Mesothelial cell of epicardium (in vitro differentiated cells): ENCODE measurements at places on chromosomes 3 and 15.

DNA sequence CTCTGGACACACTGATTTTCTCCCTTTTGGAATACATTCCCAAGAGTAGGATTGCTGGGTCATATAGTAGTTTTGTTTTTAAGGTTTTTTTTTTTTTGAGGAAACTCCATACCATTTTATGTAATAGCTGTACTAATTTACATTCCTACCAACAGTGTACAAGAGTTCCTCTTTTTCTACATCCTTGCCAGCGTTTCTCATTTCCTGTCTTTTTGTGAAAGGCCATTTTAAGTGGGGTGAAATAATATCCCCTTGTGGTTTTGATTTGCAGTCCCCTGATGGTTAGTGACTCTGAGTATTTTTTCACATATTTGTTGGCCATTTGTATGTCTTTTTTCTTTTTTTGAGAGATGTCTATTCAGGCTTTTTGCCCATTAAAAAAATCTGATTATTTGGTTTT is 1205.5 kb downstream of the ROBO1 start:
- DNase-seq = no peak

GRCh38 chr3:8460815-8461456 is 40.7 kb upstream of the LMCD1 start:
- no peak for DNase-seq

DNA sequence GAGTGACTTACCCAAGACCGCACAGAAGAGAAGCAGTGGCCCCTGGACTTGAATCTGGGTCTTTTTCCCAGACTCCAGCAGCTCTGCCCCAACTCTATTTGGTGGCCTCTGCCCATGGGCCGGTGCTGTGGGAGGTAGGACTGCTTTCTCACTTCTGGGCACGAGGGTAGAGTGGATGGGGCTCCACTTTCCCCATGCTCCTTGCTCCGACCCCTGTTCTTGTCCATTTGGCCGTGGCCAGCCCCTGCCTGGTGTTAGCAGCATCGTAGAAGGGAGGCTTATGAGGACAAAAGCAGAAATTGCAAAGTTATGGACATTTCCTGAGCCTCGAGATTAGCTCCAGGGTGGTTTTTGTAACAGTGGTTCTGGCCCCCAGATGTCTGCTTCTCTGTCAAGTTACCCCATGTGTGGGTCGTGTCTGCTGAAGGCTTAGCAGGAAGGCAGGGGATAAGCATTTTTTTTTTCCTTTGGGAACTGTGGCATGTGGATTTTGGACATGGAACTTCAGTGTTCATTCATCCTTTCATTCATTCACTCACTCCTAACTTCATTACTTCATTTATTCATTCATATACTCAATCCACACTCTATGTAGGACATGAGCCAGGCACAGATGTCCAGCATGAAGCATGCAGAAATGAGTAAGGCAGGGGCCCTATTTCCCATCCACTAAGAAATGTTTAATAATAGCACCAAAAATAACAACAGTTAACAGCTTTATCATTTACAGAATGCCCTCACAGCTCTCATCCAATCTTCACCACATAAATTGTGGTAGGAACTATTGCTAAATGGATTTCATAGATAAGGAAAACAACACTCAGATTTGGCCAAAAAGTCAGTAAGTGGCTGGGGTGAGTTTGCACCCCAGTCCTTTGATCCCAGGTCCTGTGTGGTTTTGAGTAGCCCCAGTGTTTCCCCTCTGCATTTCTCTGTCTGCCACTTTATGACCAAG is 180.5 kb downstream of the OPA1 start:
- no peak for DNase-seq

DNA sequence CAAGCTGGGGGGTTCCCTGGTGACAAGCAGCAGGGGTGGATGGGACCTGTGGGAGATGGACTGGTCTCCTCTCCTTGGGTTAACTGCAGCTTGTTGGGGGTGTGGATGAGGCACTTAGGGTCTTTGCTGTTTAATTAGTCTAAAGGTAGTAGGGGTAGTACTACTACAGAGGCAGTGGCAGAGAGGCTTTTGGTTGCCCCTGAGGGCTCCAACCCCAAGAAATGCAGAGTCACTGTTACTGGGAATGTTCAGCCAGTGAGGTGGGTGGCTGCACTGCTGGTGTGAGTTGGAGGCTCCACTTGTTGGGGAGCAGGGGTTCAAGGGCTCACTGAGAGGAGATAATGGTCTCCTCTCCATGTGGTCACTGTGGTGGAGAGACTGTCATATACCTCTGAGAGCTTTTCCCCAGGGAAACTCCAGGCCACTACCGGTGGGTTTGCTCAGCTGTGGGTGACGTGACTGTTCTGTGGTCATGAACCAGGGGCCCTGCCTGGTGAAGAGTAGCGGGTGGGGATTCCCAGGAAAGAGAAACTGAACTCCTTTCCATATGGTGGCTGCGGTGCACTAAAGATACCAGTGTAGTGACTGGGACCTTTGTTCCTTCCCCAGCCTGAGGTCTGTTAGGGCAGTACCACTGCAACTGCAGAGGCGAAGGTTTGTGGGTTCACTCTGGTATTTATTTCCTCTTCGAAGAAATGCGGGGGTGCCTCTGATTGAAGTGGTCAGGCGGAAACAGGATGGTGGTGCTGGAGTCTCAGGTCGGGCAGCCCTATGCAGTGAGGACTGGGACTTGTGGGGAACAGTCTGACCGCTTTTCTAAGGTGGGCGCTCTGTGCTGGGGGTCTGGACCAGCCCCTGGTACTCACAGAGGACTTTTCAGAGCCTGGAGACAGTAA is 68.9 kb upstream of the TNFSF10 start:
- DNase-seq = no peak

- DNase-seq = no peak
These were observed 1123.7 kb upstream of the CADM2 start for GRCh38 chr3:83835040-83835439.

- DNase-seq = no peak
These were observed 10.4 kb upstream of the RTP1 start for GRCh38 chr3:187186801-187187421.

DNA sequence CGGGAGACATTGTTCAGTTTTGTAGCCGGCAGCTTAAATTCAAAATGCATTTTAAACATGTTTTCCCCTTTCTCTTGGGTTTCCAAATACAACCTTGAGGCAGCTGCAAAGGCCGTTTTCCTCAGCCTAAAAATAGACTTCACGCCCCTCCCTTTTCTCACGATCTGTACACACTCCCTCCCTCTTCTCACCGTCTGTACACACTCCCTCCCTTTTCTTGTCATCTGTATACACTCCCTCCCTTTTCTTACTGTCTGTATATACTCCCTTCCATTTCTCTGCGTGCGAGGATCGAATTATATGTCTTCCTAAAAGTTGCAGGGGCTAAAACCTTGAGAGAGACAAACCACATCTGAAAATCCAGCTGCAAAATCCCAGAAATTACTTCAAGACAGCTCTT is 8.9 kb downstream of the MUC4 start:
- no peak for DNase-seq

- DNase-seq = no peak
These were observed 289.4 kb upstream of the IGF1R start for GRCh38 chr15:98358971-98359370.

DNA sequence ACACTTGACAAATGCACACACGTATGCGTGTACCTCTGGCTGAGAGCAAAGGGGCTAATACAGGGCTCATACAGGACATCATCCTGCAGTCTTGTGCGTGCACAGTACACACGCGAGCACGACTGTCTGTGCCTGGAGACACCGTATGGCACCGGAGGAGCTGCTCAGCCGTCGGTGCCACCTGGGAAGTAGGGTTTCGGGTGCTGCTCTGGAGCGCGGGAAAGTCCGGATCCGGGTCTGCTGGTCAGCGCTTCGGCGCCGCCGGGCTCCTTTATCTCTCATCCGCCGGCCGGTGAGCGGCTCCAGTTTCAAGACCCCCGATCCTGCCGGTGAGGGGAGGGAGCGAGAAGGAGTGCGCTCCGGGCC is 9.3 kb downstream of the FOXL2 start:
- DNase-seq = no peak

DNA sequence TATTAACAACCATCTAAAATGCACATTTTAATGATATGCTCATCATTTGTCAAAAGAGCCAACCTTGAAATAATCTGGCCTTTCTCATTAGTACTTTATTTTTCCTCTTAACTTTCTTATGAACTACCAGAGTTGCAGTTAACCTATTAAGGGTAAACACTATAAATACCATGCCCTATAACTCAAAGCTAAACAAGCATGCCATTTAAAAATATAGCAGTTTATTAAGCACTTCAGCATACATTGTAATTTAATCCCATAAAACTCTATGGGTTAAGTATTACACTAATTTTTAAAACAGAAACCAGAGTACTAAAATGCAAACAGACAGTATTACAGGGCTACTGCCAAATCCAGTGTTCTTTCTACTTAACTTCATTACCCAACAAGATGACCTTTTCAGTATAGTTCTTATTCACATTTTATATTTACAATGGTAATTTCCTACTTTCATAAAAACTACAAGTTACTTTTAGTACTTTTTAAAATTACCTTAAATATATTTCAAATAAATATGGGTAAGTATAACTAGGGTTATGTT is 11.8 kb downstream of the NPTN start:
- no peak for DNase-seq

DNA sequence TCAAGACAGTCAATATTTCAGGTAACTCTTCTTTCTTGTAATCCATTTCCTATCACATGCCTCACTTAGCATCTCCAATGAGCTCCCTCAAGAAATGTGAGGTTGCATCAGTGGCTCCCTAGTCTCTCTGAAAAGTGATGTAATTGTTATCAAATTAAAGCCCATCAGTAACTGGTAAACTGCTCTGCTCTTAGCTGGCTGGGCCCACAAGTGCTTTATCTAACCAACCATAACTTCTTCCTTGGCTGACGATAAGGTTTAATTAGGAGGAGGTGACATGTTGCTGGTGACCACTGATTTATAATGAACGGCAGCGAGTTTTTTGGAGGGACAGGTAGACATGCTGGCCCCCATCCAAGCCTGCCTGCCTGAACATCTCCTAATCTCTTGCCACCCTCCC is 79.6 kb downstream of the RTP4 start:
- no peak for DNase-seq

DNA sequence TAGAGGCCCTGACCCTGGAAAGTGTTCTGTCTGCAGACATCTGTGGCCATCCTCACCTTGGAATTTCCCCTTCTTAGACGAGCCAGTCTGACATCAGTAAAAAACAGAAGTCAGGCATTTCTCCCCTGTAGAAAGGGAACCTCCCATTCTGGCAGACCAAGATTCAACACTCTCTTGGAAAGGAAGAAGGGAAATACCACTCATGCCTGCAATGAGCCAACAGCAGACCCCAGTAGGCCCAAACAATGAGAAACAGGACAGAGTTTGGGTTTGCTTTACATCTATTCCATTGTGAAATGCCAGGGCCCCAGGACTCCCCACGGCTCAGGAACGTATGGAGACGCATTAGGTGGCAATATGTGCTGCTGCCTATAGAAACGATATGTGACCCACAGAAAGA is 264.0 kb upstream of the NSMCE3 start:
- no peak for DNase-seq

DNA sequence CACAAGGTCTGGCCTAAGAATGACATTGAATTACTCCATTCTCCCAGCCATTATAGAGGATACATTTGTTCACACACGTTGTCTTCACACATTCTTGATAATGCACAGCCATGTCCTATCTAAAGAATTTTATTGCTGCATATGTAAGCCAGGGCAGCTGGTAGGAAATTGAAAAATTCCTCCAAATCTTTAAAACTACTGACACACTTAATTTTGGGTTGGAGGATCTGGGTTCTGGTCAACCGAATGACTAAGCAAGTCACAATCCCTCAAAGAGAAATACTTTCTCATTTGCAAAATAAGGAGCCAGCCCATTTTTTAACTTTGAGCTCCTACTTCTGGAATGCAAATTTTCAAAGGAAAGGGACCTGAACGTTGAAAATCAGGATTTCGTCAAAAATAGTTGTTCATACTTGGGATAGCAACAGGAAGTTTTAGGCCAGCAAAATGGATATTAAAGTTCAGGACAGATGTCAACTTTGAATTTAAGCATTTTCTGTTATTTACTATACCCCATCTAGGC is 638.3 kb downstream of the NTRK3 start:
- DNase-seq = no peak

DNA sequence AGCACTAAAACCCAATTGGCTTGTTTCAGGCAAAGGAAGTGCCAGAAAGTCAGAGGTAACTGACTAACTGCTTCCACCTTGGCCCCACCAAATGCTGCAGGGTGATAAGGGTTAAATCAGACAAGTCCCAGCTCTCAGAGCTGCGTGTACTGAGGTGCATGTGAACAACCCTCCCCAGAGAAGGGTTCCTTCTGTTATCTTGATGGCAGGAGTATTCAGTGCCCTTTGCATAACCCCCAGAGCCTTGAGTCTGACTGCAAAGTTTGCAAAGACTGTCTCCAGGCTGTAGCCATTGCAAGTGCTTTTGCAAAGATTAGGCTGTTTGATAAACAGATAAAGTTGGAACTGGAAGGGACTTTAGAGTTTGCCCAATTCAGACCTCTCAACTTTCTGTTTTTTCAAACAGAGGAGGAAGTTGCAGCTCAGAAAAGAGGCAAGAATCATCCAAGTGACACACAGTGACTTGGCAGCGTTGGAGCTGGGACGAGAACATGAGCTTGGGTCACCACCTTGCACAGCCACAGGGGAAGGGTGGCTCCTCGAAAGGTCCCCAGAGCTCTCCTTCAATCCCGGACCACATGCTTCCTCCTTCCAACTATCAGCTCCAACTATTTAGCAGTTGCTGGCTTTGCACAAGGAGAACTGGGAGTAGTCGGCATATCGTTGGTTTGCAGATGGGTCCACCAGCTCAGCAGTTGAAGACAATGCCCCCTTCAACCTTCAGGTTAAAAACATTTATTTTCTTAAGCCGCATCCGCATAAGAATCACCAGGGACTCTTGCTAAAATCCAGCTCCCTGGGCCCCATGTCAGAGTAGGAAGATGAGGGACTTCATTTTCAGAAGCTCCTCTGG is 224.8 kb upstream of the HES1 start:
- no peak for DNase-seq

DNA sequence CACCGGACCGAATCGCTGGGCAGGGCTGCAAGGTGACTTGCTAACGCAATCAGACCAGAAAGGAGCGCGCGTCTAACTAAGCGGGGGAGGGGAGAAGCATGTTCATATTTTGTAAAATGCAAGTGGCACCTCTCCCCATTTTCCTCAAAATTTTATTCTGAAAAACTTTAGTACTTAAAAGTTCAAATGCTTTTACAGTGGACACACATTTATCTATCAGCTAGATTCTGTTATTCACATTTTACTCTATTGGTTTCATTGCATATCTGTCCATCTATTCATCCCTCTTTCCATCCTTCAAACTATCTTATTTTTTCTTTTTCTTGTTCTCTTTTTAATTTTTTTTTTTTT is 46.1 kb upstream of the KLHL25 start:
- no peak for DNase-seq

DNA sequence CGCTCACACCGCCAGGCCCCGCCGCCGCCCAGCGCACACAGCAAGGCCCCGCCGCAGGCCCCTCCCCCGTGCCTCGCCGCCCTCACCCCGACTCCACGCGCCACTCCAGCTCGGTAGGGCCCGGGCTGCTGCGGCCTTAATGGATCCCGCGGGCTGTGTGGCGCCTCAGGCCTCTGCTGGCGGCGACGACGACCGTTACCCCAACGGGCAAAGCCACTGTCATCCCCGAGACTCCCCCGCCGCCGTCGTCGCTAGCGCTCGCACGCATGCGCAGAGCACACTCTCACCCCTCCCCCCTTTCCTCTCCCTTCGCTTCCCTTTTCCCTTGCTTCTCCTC is at the start of gene MSL2:
MSL2 (minus strand) TSS at position 272 of the 337 bp plus-strand sequence. CDS start 1,222 bp downstream, outside the sequence.
- DNase-seq = no peak
